ENCODE measurements at places on chromosomes 7 and 10. TPM values are rescaled to one million over a fixed set of nuclear protein-coding genes. Genes with fewer than 3 reads are reported as not detected.

The UBTD1 gene
- 3.3 TPM for total RNA-seq

The C7orf33 gene
- total RNA-seq, result not detected

The FAM25A gene
- not detected for total RNA-seq

The LIPN gene
- not detected for total RNA-seq

The RARRES2 gene
- 0.60 TPM for total RNA-seq

The NANOS1 gene
- total RNA-seq, result 1.9 TPM

The UNC5B gene
- total RNA-seq, result 58.1 TPM

The NKX2-3 gene
- 0.09 TPM for total RNA-seq

The SGPL1 gene
- 33.3 TPM for total RNA-seq

The CLEC2L gene
- total RNA-seq, result not detected

The PTPN12 gene
- total RNA-seq, result 24.5 TPM

The ZNF438 gene
- 2.8 TPM for total RNA-seq

The SEMA3D gene
- total RNA-seq, result 5.4 TPM

The PMPCB gene
- total RNA-seq, result 65.1 TPM

The TRIM4 gene
- 11.9 TPM for total RNA-seq

The STEAP2 gene
- total RNA-seq, result 7.0 TPM

The TRIM50 gene
- total RNA-seq, result not detected

Measured in motor neuron (in vitro differentiated cells).